ENCODE measurements at places on chromosomes 4 and X.

GRCh38 chr4:3440011-3440410 is 1.8 kb upstream of the HGFAC start:
- no peak for DNase-seq

DNA sequence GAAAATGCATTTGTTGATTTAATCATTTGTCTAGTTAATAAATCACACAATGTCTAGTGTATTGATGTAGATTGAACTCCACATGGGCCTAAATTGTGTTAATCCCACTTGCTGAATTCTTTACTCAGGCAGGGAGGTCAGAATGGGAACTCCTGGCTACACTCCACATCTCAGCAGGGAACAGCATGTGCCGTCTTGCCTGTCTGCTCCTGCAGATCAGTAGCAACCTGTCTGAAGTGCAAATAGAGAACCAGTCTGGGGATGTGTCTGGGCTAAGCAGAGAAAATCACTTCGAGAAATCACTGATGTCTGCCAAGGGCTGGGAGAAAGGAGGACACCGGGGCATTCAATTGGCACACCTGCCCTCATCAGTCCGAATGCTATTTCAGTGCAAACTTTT is 16.5 kb upstream of the MXRA5 start:
- DNase-seq = no peak

GRCh38 chr4:90792696-90793095 is 665.5 kb downstream of the CCSER1 start:
- no peak for DNase-seq

DNA sequence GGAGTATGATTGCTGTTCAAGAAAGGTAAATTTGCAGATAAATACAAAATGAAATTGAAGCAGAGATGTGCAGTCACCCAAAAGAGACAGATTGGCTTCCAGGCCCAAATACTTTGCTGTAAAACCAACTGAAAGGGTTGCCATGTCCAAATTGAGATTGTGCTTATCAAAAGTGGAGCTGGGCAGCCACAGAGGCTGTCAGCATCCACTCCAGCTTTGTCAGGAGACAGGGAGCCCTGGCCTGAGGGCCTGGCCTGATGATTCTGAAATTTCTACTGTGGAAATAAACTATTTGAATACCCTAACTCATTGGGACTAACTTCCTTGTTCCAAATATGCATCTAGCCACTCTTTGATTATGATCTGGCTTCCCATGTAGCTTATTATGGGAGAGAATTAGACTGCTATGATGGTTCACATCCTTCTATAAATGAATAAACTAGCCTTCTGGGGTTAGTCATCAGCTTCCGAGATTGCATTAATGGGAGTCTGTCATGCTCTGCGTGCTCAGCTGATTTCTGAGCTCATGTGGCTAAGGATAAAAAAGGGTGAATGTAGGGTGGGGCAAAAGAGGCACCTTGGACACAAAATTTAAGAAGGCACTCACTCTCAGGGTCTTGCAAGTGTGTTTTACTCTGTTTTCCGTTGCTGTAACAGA is 48.2 kb downstream of the SLC34A2 start:
- DNase-seq = no peak

GRCh38 chrX:72094894-72095293 is 36.8 kb downstream of the RTL5 start:
- no peak for DNase-seq

- no peak for DNase-seq
These were observed 193.4 kb upstream of the EDNRA start for GRCh38 chr4:147287588-147287890.

GRCh38 chrX:71510161-71510560 is 22.7 kb upstream of the OGT start:
- no peak for DNase-seq

GRCh38 chrX:41822892-41823291 is 98.9 kb downstream of the GPR82 start:
- DNase-seq = no peak

Data from NCI-H1417 treated with DMSO at 0.1 percent for 48 hours (cell line).